ENCODE measurements at places on chromosomes 2 and 18.

- DNase-seq: no peak
Observed at GRCh38 chr18:7898181-7898580, 331.1 kb downstream of the PTPRM start.

- no peak for DNase-seq
Observed at GRCh38 chr18:24388957-24389356, 8.7 kb downstream of the OSBPL1A start.

DNA sequence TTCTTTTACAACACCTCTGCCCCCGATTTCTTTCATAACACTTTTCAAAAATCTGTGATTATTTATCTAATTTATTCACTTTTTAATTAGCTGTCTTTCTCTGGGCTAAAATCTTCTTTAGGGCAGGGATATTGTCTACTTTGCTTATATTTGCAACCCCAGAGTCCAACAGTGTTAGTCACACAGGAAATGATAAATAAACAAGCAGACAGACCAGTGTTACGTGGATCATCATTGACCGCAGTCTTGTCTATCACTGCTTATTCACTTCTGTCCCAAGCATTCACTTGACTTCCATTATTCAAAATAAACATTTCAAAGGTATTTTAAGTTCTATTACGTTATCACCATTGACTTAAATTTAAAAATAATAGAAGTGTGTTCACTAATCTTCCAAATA is 237.6 kb upstream of the UBE2E3 start:
- DNase-seq: no peak

DNA sequence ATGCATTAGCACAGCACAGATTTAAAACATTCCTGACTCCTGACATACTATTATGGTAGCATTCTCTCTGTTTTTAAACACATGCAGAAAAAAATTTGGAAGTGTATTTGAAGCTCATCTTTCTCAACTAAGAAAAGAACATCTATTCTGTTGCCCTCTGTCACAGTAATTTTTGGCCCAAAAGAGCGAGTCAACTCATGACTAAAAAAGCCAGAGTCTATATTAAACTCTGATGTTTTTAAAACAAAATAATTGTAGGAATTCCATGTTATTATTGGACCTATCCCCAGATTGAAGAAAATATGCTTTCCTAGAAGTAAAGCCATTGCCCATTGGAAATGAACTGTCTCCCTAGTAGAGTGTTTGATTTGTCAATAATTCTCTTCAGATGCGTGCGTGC is 96.7 kb downstream of the CRIM1 start:
- DNase-seq: no peak

GRCh38 chr2:97871096-97871780 is 124.5 kb downstream of the TMEM131 start:
- DNase-seq: no peak

DNA sequence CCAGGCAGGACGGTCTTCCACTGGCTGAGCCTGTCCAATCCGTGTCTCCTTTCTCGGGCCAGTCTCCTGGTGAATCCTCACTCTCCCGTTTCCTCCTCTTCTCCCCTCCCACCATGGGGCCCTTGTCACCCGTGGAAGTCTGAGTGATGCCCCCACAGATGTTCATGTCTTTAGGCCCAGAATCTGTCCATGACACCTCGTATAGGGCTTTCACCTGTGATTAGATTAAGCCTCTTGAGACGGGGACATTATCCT is 193.5 kb downstream of the ZFP36L2 start:
- no peak for DNase-seq

All from omental fat pad (tissue), 4 donors.